IMR-90 (cell line): ENCODE measurements at places on chromosomes 13 and 19. TPM values are rescaled to one million over a fixed set of nuclear protein-coding genes. Genes with fewer than 3 reads are reported as not detected.
A peak's percentile ranks its signal among the peaks of the same experiment; 100 is the strongest.

- DNase-seq, result no peak
Measured at GRCh38 chr19:55208880-55209692, at the start of gene PTPRH. TSS of gene PTPRH (minus strand) at chr19:55209501. CDS start at chr19:55209433, 68 bp downstream.

GRCh38 chr13:30738526-30739236, 3.3 kb downstream of the ALOX5AP start:
- DNase-seq, result no peak

DNA sequence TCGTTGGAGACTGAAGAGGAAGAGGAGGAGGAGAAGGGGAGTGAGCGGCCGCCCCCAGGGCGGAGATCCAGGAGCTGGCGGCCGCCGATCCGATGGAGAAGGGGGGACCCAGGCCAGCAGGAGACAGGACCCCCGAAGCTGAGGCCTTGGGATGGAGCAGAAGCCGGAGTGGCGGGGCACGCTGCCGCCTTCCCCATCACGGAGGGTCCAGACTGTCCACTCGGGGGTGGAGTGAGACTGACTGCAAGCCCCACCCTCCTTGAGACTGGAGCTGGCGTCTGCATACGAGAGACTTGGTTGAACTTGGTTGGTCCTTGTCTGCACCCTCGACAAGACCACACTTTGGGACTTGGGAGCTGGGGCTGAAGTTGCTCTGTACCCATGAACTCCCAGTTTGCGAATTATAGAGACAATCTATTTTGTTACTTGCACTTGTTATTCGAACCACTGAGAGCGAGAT, 1.8 kb downstream of the GADD45B start:
- peak; percentile 49 for DNase-seq

DNA sequence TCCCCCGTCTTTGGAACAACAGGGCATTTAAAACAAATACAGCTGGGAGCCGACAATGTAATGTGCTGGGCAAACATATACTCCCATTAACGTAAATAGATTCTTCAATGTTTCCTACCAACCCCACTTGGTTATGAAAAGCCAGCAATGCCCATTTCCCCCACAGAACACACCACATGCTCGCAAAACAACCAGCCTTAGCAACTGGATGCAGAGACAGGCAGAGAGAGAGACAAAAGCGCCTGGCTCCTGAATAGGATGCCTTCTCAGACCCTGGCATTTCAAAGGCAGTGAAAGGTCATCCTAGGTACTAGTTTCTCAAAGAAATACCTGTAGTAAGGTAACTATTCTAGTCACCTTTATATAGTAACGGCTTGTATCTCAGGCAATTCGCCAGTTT, 462.9 kb downstream of the ITGBL1 start:
- DNase-seq, result no peak

- no peak for DNase-seq
Measured at GRCh38 chr13:57899096-57899495, 267.6 kb downstream of the PCDH17 start.

GRCh38 chr13:29845440-29846056, 4.9 kb downstream of the UBL3 start:
- peak; percentile 32 for DNase-seq

GRCh38 chr19:29715701-29716581, 880 bp upstream of the C19orf12 start:
- no peak for DNase-seq

- peak; percentile 79 for DNase-seq
Measured at GRCh38 chr19:47240996-47241918, 10.3 kb upstream of the BBC3 start.

GRCh38 chr13:97333983-97334382, 100.0 kb upstream of the RAP2A start:
- DNase-seq, result no peak

DNA sequence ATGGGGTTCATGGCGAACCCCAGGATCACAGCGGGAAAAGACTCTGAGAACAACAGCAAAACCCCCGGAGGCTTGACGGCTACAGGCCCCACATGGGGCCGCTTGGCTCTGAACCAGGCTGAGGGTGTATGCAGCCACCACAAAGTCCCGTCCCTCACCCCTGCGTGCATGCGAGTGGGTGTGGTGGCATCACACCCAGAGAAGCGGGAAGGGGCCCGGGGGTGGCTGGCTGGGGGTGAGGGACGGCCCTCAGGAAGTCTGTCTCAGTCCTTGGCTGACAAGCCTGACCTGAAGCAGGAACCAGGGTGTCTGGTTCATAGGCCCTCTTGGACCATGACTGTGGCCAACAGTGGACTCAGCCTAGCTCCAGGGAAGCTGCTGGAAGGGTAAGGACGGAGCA, 34.2 kb downstream of the CEBPG start:
- no peak for DNase-seq

DNA sequence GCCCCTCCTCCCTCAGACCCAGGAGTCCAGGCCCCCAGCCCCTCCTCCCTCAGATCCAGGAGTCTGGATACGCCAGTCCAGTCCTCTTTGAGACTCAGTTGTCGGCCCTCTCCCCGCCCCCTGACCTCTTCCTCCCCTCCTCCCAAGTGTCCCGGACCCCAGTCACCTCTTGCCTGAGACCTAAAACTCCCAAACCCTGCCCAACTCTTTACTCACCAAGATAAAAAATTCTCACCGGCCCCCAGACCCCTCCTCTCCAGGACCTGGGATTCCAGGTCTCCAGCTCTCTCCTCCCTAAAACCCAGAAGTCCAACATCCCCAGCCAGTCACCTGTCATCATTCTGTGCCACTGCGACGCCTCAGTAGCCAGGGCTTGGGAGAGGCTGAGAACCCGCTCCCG, 1.4 kb upstream of the HSD17B14 start:
- no peak for DNase-seq

The CGB5 gene
- total RNA-seq, result not detected in 2 replicates

DNA sequence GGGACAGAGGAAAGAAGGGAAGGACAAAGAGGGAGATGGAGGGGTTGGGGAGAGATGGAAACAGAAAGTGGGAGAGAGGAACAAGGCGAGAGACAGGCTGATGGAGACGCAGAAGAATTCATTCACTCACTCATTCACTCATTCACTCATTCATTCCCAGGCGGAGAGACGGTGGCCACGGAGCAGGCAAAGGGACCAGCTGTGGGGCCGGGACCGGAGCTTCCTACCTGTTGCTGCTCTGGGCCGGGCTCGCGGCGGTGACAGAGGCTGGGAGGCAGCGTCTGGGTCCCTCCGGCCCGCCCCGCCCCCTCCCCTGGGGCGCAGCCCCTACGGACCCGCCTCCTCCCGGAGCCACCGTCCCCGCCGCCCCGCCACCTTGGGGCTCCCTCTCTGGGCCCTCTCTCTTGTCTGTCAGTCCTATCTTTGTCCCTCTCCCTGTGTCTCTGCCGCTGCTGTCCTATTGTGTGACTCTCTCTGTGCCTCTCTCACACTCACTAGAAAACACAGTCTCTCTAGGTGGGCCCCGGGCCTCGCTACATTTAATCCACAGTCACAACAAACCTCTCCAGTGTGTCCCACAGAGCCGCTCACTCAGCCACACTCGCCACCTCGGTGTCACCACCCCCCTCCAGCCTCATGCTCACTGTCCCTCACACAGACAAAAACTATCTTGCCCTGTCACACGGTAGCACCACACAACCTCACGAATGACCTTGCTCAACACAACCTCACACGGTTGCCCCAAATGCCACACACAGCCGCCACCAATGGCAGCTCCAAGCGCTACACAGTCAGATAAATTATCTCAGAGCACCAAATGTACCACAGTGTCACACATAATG, at the start of gene GNG8:
GNG8 (minus strand) TSS at position 283 of the 842 bp plus-strand sequence. CDS start 1,520 bp downstream, outside the sequence.
- no peak for DNase-seq

GRCh38 chr13:45718992-45719391, 16.9 kb downstream of the CBY2 start:
- no peak for DNase-seq

DNA sequence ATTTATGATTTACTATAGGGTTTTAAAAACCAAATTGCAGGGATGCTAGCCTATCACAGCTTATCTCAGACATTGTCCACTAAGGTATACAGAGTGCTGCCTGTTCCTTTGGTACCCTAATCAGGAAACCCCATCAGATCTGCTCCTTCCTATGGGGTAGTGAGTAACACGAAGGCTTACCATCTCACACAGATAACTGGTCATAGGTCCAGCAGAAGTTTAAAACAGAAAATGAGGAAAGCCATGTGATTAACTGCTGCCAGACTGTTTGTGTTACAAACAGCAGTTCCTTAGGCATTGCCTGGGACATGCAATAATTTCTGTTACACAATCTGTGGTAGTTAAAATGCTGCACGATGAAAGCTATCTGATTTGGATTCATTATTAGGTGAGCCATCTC, 53.5 kb upstream of the ALOX5AP start:
- peak; percentile 80 for DNase-seq

DNA sequence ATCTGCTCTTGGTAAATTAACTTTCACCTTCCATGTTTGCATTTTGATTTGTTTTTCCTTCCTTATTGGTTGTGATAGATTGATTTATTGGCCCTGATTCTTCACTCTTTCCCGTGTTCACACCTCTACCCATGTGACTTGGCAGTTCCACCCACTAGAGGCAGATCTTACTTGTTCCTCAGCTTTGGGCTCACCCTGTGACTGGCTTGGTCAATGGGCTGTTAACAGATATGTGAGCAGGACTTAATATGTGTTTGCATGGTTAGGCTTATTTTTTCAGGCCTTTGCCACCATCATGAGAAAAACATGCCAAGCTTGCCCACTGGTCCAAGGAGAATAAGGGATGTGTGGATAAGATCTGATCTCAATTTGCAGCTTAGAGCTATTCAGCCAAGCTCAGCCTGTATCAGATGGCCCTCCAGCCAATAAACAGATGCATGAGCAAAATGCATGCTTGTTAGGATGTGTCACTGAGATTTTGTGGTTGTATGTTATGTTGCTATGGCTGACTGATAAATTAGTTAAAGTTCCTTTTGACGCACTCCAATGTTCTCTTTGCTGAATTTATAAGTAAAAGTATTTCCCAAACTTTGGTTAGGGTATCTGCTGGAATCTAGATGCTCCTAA, 48.0 kb downstream of the RGCC start:
- peak; percentile 96 for DNase-seq

- peak; percentile 27 for DNase-seq
Measured at GRCh38 chr19:459724-460511, 915 bp downstream of the SHC2 start.

DNA sequence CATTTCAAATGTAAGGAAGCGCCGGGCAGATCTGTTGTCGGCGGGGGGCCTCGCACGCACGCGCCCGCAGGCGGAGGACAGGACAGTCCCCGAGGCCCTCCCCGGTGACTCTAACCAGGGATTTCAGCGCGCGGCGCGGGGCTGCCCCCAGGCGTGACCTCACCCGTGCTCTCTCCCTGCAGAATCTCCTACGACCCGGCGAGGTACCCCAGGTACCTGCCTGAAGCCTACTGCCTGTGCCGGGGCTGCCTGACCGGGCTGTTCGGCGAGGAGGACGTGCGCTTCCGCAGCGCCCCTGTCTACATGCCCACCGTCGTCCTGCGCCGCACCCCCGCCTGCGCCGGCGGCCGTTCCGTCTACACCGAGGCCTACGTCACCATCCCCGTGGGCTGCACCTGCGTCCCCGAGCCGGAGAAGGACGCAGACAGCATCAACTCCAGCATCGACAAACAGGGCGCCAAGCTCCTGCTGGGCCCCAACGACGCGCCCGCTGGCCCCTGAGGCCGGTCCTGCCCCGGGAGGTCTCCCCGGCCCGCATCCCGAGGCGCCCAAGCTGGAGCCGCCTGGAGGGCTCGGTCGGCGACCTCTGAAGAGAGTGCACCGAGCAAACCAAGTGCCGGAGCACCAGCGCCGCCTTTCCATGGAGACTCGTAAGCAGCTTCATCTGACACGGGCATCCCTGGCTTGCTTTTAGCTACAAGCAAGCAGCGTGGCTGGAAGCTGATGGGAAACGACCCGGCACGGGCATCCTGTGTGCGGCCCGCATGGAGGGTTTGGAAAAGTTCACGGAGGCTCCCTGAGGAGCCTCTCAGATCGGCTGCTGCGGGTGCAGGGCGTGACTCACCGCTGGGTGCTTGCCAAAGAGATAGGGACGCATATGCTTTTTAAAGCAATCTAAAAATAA, 18.2 kb downstream of the IL17D start:
- peak; percentile 79 for DNase-seq

- no peak for DNase-seq
Measured at GRCh38 chr19:16846901-16847300, 17.7 kb downstream of the SIN3B start.

- peak; percentile 74 for DNase-seq
Measured at GRCh38 chr19:58519087-58519354, 589 bp downstream of the ZBTB45 start.

- peak; percentile 92 for DNase-seq
Measured at GRCh38 chr19:52397310-52398080, at the start of gene ZNF528. TSS of gene ZNF528 (plus strand) at chr19:52397849. CDS start at chr19:52402014, 4,165 bp downstream.

DNA sequence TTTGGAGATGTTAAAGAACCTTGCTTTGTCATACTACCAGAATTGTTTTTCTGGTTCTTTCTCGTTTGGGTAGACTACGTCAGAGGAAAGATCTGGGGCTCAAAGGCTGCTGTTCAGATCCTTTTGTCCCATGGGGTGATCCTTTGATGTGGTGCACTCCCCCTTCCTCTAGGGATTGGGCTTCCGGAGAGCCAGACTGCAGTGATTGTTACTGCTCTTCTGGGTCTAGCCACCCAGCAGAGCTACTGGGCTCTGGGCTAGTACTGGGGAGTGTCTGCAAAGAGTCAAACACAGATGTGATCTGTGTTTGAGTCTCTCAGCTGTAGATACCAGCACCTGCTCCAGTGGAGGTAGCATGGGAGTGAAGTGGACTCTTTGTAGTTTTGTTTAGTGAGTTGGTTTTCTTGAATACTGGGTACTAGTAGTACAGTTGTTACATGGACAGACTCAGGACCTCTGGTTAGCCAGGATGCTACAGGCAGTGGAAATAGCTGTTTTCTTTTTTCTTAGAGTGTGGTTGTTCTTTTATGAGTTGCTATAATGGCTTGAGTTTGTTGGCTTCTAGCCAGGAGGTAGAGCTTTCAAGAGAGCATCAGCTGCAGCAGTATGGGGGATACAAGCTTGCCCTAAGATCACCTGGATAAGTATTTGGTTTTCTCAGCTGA, 34.4 kb downstream of the DNAJC15 start:
- no peak for DNase-seq

DNA sequence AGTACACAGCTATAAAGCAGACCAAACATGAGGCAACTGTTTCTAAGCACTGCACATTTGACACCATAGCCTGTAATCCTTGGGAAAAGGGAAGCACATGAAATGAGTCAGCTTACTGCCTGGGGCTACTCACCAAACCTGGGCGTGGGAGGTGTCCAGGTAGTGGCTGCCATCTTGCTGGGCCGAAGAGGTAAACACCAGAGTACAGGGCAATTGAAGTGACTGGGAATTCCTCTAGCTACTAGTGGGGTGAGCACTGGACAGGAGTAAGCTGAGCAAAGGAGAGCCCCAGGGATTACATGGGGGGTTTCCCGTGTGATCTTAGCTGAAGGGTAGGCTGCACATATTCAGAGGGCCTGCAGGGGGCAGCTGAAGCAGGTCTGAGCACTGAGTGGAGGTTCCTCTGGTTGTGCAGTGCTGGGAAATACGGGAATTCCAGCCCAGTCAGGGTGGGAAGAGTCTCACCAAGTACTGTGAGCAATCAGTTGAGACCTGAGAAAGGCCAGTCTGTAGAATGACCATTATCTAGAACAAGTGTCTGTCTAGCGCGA, 140.5 kb downstream of the SLC7A1 start:
- peak; percentile 7 for DNase-seq
